ENCODE measurements at places on chromosomes 11 and 22. TPM values are rescaled to one million over a fixed set of nuclear protein-coding genes. Genes with fewer than 3 reads are reported as not detected.

- DNase-seq: no peak
Measured at GRCh38 chr11:112958670-112959069, 2.5 kb upstream of the NCAM1 start.

DNA sequence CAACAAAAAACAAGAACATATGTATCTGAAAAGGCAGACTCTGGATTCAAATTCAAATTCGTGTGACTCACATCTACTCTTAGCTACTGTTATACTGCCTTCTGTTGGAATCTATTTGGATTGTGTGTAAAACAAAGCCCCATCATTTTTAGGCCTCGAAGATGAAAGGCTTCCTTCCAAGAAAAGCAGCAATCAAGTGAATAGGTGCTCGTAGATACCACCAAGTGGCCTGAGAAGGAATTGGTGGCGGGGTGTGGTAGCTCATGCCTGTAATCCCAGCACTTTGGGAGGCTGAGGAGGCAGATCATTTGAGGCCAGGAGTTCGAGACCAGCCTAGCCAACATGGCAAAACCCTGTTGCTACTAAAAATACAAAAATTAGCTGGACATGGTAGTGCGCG, 4.2 kb downstream of the GRAMD1B start:
- peak; percentile 66 for DNase-seq

- no peak for DNase-seq
Measured at GRCh38 chr11:115159207-115159606, 345.0 kb downstream of the CADM1 start.

Gene HINFP
- total RNA-seq: 22.3 TPM

DNA sequence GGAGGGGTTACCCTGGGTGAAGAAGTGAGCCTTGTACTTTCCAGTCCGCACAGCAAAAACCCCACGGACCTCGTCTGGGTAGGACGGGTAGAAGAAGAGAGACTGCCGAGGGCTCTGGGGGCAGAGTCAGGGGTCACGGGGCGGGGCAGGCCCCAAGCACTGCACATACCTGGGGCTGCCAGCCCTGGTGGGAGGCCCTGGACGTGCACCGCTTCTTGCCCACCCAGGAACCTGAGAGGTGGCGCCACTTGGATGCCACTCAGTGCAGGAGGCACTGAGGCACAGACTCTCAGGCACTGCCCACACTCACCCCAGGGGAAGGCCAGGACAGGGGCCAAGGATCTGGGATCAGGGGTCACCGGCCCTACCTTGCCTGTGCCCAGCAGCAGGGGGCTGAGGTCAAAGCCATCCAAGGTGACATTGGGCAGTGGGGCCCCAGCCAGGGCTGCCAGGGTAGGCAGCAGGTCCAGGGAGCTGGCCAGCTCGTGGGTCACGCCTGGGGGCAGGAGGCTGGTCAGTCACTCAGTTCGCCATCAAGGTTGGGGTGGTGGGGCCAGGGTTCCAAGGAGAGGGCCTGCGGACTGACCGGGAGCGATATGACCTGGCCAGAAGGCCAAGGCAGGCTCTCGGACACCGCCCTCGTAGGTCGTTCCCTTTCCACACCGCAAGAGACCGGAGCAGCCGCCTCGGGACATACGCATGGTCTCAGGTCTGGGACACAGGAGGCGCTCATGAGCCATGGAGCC, 2.2 kb downstream of the ARSA start:
- DNase-seq: no peak

Gene LRRN4CL
- total RNA-seq: 0.21 TPM

Measured in activated CD4-positive, alpha-beta memory T cell treated with anti-CD3 and anti-CD28 coated beads for 36 hours (primary cell).